ENCODE measurements at places on chromosomes 12 and 14.

- DNase-seq = no peak
Observed at GRCh38 chr12:52214421-52214802, 18.6 kb upstream of the KRT7 start.

- DNase-seq = no peak
Observed at GRCh38 chr14:95011445-95012006, 145.8 kb downstream of the DICER1 start.

DNA sequence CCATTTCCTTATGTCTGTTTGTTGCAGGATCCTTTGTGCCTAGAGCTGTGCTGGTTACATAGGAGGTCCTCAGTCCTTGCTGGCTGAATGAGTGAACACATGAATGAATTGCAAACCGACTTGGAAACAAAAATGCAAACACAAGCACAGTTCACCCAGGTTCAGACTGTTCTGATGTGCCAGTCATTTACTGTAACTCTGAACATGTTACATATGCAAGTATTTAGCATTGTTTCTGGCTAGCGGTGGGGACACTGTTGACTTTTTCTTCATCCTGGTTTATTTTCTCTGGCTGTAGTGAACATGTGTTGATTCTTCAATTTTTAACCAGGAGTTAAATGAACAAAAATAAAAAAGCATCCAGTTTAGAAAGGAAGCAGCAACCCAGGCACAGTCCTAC lies 33.4 kb downstream of the TSPAN9 start:
- no peak for DNase-seq

DNA sequence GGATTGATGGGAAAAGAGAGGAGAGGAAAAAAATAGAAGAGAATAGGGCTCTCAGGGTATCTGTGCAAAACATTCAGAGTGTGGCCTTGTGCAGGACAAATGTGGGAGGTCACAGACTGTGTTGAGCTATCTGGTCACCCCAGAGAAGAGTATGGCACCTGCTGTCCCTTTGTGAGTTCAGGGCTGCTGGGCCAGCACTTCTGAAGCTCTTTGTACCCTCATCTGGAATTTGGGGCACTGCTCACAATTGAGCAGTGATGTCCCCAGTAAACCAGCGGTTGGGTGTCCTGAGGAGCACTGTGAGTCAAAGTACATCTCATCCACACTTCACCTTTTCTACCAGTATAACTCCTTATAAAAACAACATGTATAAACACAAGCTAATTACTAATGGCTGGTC lies 2.6 kb upstream of the KRT81 start:
- no peak for DNase-seq
